ENCODE measurements at places on chromosomes 2 and 18.

DNA sequence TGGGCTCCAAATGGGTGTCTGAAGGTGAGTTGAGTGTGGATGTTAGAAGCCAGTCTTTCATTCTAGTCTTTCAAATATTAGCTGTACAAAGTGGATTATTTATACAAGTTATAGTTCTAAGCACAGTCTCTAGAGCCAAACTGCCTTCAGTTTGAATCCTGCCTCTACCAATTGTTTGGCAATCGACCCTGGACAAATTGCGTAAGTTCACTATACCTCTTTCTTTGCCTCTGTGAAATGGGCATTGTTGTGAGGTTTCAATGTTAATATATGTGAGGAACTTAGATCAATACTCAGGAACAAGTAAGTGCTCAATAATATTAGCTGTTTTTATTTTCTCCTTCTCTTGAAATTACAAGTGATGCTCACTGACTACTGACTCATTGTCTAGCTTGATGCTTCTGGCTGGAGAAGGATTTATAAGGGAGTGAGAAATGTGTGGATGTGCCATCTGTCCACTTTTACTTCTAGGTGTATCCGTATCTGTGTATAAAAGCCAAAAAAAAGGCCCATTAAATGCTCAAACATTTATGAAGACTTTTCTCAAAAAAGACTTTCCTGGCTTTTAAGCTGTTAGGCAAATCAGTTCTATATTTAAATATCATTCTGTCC lies 48.1 kb upstream of the RAPH1 start:
- no peak for DNase-seq

GRCh38 chr2:127637725-127638252 lies 8.2 kb upstream of the GPR17 start:
- DNase-seq: no peak

DNA sequence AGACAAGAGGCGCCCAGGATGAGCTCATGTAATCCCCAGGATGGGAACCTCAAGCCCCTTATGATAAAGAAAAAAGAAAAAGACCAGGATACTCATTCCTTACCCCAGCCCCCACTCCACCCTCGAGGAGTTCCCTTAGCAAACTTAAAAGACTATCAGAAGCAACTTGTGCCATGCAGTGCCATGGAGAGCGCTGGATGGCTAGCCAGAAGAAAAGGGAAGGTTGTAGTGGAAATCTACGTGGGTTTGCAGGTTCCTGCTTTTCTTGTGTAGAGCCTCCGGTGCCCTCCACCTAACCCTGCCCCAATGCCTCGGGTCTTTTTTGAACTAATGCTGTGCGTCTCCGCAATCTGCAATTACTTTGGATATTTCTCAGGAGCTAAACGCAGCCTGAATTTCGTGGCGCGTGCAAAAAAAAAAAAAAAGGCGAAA lies 16.2 kb upstream of the BCL11A start:
- DNase-seq: no peak

GRCh38 chr2:147913701-147914480 lies 69.1 kb downstream of the ACVR2A start:
- DNase-seq: no peak

DNA sequence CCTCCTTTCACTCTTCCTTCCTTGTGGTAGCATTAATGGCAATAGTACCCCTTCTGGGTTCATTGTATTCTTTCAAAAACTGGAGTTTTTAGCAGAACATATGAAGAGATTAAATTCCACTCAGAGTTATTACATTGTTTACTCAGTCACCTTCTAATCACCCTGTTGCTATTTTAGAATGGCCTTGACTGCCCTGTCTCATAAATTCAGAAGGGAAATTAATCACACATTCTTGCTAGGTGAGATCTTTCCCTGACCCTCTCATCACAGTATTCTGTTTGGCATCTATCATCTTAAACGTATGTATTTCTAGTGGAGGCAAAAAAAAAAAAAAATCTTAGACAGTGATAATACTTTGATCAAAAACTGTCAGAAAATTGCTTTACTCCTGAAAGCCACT lies 760.4 kb downstream of the ADCYAP1 start:
- DNase-seq: no peak

DNA sequence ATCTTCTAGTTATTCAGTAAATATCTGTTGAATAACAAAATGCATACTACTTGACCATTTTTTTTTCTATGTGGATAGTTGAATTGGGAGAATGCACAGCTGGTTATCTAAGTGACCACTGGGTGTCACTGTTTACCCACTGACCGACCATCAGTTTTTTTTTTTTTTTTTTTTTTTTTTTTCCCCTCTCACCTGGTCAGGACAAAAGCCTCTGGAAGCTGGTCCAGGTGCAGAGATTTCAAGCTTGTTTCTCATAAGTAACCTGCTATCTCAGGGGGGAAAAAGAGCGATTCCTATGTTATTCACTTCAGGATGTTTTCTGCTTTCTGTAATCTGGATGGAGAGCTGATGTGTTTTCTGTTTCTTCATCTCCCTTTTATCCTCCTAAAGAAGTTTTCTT lies 256.0 kb downstream of the DCDC2C start:
- peak; percentile 67 for DNase-seq

GRCh38 chr2:195820373-195820772 lies 163.3 kb downstream of the SLC39A10 start:
- DNase-seq: no peak

- no peak for DNase-seq
Observed at GRCh38 chr2:54259413-54260240, 3.6 kb upstream of the TSPYL6 start.

DNA sequence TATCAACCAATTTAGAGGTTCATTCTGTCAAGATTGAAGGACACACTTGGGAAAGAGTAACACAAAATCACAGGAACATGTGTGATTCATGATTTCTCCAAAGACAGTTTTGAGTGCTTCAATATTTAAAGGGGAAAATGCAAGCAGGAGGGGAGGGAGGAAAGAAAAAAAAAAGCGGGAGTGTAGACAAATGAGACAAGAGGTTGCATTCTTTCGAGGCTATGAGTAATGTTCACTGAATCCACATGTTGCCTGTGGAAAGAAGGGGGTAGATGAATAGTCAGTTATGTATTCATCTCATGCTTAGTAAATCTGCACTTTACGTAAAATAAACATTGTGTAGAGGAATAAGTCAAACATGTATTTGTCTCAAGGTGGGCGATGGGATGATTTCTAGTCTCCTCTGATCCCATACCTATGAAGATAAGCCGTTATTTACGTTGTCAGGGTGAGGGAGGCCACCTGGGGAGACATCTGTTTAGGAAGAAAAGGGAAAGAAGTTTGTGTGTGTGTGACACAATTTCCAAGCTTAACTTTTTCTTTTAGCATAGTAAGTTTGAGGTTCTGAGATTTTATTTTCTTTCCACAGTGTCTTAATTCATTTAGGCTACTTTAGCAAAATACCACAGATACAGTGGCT lies 211.0 kb upstream of the ZC3H15 start:
- no peak for DNase-seq

- DNase-seq: no peak
Observed at GRCh38 chr2:195706161-195706900, 49.3 kb downstream of the SLC39A10 start.

DNA sequence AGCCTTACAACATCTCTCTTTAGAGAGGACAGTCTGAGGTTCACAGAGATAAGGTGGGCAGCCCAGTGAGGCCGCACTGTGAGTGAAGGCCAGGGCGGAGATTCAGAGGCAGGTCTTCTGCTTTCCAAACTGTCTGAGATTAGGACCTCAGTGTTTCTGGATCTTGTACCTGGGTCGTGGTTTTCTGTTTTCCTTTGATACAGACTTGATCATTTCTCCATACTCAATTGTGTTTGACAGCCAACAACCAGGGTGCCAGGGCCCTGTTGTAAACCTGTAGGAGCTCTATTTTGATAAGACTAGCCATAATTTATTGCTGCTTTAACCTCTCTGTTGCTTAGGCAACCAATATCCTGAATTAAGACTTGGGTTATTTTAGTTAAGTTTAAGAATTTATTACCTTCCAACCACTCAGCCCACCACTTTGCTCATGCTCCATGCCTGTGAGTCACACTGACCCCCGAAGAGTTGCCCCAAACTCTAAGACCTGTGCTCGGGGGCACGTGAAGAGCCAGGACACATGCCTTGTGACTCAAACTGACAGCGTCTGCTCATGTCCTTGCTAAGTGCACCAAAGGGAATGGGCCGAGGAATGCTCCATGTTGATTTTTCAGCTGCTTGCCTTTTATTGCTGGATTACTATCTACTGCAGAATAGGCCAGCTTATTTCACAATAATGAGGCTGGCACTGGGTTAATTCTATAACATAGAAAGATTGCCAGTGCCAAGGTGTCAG lies 248.6 kb downstream of the BCL2 start:
- DNase-seq: no peak

GRCh38 chr2:142682528-142682927 lies 194.9 kb upstream of the KYNU start:
- DNase-seq: no peak

DNA sequence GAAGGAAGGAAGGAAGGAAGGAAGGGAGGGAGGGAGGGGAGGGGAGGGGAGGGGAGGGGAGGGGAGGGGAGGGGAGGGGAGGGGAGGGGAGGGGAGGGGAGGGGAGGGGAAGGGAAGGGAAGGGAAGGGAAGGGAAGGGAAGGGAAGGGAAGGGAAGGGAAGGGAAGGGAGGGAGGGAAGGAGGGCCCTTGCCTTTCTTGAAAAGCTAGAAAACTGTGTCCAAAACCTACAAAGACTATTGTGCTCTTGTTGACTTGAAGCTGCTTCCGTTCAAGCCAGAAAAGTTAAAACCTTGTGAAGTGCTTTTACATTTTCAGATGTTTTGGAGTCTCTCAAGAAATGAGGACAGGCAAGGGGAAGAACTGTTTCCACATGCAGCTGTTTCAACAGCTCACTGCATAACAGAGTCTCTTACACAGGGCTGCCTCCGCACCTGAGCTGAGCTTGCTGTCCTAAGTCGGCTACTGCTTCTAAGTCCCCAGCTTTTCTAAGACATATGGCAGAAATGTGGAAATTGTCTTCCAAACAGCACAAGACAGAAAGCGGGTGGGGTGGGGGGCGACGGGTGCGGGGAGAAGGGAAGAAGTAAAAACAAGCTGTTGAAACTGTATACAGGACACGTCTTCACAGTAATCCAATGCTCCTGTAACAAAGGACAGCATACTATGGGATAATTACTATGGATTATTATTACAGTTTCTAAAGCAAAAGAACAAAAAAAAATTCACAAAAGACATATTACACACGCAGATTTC lies 46.1 kb downstream of the BCL11A start:
- no peak for DNase-seq

DNA sequence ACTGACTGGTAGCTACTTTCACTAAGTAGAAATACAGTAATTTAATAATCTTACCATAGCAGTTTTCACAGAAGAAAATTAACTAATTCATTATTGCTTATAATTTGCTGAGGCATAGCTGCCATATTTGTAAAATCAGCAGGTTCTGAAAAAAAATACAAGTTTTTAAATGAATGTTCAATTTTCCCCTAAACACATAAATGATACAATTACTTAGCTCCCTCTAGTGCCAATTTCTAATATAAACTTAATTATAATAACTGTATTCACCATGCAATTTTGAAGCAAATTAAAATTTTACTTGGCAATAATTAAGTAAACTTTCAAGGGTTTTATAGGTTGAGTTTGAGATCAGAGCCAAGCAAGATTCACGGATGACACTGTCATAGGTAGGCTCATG lies 1321.6 kb upstream of the ACVR2A start:
- peak; percentile 11 for DNase-seq

DNA sequence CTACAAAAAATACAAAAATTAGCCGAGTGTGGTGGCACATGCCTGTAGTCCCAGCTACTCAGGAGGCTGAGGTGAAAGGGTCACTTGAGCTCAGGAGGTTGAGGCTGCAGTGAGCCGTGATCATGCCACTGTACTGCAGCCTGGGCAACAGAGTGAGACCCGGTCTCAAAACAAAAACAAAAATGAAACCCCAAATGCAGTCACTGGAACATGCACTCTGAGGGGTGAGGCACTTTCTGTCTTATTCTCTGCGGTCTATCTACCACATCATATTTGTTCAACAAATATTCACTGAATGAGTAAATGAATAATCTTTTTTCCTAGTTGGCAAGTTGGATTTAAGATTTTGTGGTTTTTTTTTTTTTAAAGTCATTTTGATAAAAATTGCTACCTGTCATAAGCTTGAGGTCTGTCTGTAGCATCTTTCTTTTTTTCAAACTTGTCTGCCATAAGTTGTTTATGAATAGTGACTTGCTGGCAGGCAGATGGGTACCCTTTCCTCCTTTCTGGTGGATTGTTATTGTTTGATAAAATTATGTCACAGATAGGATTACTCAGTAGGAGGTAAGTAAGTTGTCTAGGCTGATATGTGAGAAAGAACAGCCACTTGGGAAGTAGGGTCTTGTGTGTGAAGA lies 11.8 kb downstream of the CHRNA1 start:
- no peak for DNase-seq

DNA sequence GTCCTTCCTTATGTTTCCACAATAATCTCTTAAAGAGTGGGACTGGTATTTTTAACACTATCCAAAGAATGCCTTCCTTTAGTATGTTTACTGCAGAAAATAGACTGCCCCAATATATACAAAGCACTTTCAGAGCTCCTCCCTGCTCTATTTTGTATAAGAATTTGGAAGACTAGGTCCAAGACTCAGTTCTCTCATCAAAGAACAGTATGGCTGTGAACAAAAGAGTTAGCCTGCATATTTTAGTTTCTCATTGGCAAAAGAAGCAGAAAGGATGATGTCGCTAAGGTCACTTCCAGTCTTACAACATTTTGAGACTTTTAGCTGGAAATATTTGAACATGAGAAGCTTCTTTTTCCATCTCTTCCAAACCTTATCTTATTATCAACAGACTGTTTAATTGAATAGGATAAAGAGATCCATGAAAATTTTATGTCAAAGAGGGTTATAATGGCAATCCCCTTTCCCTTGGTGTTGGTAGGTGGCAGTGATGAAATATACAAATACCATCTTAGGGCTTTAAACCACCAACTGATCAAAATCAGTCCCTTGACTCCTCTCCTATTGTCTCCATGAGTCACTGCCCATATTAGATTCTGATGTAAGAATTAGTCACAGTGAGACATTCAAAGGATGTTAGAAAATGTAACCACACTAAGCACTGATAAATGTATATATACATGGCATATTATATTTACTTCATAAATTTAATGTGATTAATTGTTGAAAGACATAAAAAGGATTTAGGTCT lies 266.9 kb upstream of the DSEL start:
- no peak for DNase-seq

DNA sequence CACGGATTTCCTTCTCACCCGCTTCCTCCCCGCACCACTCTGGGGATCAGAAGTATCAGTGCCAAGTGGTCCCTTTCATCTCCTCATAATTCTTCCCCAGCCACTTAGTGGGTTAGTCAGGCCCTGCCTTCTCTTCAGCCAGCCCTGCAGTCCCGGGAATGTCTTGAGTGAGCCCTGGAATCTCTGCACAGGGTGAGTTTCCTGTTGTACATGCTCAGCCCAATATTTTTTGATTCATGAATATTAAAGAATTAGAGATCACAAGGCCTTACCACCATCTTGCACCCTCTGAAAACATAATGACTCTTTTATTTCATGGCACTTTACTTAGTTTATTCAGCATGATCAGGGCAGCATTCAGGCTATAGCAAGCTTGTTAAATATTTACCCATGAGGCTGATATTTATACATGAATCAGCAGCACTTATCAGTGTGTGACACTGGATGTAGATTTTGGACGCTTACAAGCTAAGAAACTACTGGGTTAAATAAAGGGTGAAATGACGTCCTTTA lies 159.4 kb upstream of the FOSL2 start:
- DNase-seq: peak; percentile 13

GRCh38 chr2:146239392-146240135 lies 1605.3 kb upstream of the ACVR2A start:
- no peak for DNase-seq

Data from NCI-H748 treated with DMSO at 0.1 percent for 48 hours (cell line).